Pulmonary artery endothelial cell (primary cell): ENCODE measurements at places on chromosomes 1 and 21. TPM values are rescaled to one million over a fixed set of nuclear protein-coding genes. Genes with fewer than 3 reads are reported as not detected.

The NPR1 gene
- 18.5 and 33.1 TPM in 2 replicates for total RNA-seq

The FCRL2 gene
- not detected in 2 replicates for total RNA-seq

The AMPD1 gene
- total RNA-seq = not detected in 2 replicates

The ABCG1 gene
- total RNA-seq = 19.5 and 37.8 TPM in 2 replicates

The TTC39A gene
- total RNA-seq = 1.1 and 1.2 TPM in 2 replicates

The SAMD13 gene
- 2.6 and 3.2 TPM in 2 replicates for total RNA-seq

The GSTM3 gene
- 25.0 and 57.0 TPM in 2 replicates for total RNA-seq

The RNF2 gene
- total RNA-seq = 21.5 and 39.6 TPM in 2 replicates

The OLIG2 gene
- total RNA-seq = not detected in 2 replicates

The COL8A2 gene
- total RNA-seq = 3.7 and 5.6 TPM in 2 replicates

The PPIAL4G gene
- not detected in 2 replicates for total RNA-seq

The ADAMTS4 gene
- 26.8 and 43.7 TPM in 2 replicates for total RNA-seq

The TIAM1 gene
- total RNA-seq = under 0.01 and 0.11 TPM in 2 replicates

The SPATA17 gene
- 0.07 TPM in 1 of 2 replicates, not detected in the other for total RNA-seq

The OPTC gene
- not detected in 2 replicates for total RNA-seq

The CHODL gene
- 0.07 TPM in 1 of 2 replicates, not detected in the other for total RNA-seq

The PLA2G2C gene
- total RNA-seq = not detected in 2 replicates

The AMY1C gene
- not detected in 2 replicates for total RNA-seq

The MARK1 gene
- total RNA-seq = 0.99 and 2.0 TPM in 2 replicates

The SPTA1 gene
- total RNA-seq = 0.13 and 0.14 TPM in 2 replicates
